ENCODE measurements at places on chromosomes 3 and 15.

GRCh38 chr3:112813723-112814171 lies 32.9 kb downstream of the CD200R1L start:
- DNase-seq: no peak

DNA sequence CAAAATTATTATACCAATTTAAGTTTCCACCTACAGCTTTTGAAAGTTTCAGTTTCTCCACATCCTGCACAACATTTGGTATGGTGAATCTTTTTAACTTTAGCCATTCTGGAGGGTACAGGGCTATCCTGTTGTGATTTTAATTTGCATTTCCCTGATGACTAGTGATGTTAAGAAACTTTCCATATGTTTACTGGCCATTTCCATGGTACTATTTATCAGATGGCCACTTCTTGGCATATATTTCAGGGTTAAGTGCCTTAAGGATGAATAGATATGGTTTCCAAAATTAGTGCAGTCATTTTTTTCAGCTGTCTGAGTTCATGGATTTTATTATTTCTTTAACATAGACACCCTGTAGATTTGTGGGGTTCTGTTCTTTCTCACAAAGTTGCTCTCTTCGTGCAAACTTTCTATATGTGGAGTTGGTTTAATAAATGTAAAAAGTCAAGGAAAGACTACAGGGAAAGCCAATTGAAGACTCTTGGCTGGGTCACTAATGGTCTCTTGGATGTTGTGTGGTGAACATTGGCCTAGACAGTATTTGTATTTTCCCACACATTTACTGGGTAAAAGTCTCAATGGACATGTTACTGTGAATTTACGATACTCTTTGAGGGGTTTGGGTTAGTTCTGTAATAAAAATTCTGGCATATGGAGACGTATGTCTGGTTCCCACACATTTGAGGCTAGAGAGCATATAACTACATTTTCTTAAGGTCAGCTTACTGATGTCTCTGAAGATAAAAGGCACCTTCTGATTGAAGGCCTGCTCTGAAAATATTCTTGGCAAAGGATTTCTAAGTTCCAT lies 147.5 kb upstream of the PDZRN3 start:
- no peak for DNase-seq

- no peak for DNase-seq
Measured at GRCh38 chr3:71785532-71786216, 726 bp upstream of the PROK2 start.

GRCh38 chr3:63945558-63946096 lies 33.4 kb upstream of the SCAANT1 start:
- DNase-seq: no peak

DNA sequence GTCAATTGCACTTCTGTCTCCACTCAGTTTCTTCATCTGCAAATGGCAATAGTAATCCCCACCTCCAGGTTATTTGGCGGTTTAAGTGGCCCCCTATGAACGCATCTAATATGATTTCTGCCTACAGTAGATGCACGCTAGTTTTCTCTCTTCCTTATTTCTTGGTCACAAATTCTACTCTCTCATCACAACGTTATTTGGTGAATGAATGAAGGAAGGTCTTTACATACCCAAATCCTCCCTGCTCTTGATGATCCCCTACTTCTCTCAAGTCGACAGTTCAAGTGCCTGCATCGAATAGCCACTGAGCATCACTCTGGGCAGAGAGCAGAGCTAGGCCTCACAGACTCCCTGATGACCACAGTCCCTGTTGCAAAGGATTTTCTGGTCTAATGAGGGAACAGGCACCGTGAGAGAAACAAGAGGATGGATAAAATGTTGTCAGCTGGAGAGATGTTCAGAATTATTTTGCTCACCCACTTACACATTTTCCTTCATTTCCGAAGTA lies 181.2 kb upstream of the SMAD3 start:
- DNase-seq: no peak

DNA sequence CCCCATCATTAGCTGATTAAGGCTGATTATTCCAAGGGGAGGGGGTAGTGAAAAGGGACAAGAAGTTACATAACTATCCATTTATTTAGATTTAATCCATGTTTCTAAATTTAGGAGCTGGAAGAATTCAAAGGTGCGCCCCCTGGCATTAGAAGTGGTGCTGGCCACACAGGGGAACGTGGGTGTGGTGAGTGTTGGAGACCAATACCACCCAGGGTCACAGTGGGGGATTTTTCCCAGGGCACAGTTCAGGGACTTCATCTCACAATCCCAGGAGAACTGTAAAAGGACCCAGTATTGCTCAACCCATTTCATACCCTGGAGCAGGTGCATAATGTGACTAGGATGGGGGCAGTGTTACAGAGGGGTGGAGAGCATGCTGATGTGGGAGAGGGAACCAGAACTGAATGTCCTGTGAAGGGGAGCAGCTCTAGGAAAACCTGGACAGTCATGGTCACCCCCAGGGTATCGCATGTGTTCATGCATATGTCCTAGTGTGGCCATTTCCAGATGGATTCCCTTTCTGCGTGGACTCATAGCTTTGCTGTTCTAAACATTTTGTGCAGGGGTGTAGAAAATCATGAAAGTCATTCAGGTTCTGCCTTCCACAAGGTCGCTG lies 110.3 kb downstream of the LSM3 start:
- DNase-seq: no peak

DNA sequence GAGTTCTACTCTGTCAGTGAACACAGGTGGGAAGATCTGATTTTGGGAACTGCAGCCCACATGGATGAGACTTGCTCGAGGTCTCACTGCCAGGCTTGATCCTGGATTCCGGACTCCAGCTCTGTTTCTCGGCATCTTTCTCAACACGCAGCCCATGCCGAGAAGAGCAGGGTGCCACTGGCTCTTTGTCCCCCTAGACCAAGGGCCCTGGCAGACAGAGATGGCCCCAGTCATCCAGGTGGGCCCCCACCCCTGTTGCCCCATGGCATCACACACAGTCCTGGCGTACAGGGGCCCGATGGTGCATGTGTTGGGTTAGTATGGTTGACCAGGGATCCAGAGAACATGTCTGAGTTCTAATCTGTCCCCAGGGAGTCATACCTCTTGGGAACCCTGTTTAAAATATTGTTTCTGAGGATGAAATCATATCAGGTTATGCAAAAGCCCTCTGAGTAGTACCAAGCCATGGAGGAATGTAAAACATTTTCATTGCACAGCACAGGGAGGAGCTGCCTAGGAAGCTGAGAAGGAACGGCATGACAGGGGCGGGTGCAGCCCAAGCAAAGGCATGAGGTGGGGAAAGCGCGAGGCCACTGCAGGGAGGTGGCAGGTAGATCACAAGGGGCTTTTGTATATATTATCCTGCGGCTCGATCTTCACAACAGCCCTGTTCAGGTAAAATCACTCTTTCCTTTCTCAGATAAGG lies 320.6 kb downstream of the UACA start:
- no peak for DNase-seq
